ENCODE measurements at places on chromosomes 3 and 15.

- no peak for DNase-seq
Measured at GRCh38 chr3:190605385-190605784, 91.5 kb downstream of the IL1RAP start.

- no peak for DNase-seq
Measured at GRCh38 chr3:178152031-178152806, 384.0 kb upstream of the KCNMB2 start.

GRCh38 chr3:156108616-156109015 lies 11.8 kb upstream of the KCNAB1 start:
- DNase-seq, result no peak

GRCh38 chr3:184952671-184953070 lies 140.7 kb downstream of the VPS8 start:
- no peak for DNase-seq

DNA sequence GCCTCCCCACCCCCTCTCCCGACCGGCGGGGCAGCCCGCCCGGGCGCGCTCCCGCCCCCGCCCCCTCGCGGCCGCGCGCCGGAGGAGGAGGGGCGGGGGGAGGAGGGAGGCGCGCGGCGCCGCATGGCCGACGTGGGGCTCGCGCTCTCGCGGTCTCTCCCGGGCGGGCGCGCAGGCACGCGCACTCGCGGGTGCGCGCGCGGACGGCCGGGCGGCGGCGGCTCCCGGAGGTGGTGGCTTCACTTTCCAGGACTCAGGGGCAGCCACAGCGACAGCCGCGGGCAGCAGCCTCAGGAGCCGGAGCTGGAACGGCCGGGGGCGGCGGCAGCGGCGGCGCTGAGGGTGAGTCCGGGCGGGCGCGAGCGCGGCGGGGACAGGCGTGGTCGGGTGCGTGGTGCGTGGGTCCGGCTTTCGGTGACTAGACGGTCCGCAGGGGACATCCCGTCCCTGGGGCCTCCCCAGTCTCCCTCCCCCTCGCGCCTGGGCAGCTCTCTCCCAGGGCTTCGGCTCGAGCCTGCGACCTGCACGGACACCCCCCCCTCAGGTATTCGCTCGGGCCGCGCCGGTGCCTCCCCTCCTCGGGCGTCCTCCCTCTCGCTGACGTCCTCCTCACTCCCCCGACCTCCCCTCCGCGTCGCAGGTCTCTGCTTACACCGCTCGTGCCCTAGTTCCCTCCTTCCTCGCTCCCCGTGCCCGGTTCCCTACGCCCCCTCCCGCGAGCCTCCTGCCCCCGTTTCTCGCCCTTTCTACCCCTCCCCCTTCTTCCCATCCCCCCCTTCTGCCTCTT lies at the start of gene UBE2E2:
UBE2E2 (plus strand) TSS at position 407 of the 787 bp plus-strand sequence.
- DNase-seq, result peak; percentile 73

DNA sequence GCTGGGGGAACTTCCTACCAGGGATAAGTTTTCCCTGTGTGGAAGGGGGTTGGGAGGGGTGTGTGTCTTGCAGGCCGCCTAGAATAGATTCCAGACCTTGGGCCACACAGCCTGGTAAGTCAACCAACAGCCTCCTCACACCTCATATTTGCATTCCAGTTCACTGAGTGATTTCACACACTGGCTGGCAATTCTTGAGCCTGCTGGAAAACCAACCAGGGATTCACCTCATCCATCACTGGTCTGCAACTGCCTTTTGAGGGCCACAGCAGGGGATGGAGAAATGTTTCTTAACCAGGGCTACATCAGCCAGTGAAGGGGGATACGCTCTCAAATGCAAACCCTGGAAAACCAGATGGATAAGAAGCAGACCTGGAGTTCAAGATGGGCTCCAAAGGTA lies 2.0 kb downstream of the FSTL1 start:
- DNase-seq, result no peak

DNA sequence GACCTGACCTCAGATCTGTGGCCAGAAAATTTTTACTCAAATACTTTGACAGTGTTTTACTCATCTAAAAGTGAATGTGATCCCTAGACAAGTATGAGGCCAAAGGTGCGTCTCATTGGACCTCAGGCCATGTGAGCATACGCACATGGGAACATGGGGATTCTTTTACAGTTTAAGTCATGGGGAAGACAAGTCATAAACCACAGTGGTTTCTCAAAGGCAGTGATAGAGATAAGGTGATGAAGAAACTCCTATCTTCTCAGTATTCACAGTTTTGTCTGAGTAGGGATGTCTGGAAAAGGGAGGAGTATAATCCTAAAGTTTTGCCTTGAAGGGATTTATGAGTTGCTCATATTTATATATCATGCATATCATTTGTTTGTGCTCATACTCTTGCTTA lies 173.8 kb downstream of the FNDC3B start:
- no peak for DNase-seq

- DNase-seq, result no peak
Measured at GRCh38 chr15:85709250-85709649, 85.5 kb downstream of the KLHL25 start.

GRCh38 chr15:67601073-67601472 lies 58.6 kb downstream of the MAP2K5 start:
- DNase-seq, result no peak

DNA sequence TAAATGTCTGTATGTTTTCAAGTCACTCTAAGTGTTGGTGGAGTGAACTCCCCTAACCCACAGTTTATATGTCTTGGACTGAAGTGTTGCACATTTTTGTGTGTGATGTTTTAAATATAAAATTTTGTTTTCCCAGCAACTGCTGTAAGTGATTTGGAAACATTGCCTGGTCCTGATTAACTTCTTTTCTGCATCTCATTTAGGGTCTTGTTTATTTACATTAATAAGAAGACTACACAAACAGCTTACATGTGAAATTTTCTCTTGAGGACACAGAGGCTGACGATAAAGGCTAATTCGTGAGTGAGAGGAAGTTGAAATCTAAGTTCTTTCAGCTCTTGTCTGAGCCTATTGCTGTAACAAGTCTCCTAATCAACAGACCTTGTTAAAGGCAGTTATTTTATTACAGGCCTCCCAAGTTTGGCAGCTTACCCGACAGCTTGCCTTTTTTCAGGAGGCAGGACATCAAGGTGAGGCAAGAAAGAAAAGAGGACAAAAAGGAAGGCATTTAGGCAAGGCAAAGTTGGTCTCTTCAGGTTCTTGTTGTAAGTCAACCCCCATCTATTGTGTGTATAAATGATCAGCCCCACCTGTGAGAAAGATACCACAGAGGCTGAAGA lies 177.7 kb upstream of the NR2E3 start:
- DNase-seq, result no peak

- DNase-seq, result no peak
Measured at GRCh38 chr3:15778332-15778858, 19.4 kb downstream of the ANKRD28 start.

DNA sequence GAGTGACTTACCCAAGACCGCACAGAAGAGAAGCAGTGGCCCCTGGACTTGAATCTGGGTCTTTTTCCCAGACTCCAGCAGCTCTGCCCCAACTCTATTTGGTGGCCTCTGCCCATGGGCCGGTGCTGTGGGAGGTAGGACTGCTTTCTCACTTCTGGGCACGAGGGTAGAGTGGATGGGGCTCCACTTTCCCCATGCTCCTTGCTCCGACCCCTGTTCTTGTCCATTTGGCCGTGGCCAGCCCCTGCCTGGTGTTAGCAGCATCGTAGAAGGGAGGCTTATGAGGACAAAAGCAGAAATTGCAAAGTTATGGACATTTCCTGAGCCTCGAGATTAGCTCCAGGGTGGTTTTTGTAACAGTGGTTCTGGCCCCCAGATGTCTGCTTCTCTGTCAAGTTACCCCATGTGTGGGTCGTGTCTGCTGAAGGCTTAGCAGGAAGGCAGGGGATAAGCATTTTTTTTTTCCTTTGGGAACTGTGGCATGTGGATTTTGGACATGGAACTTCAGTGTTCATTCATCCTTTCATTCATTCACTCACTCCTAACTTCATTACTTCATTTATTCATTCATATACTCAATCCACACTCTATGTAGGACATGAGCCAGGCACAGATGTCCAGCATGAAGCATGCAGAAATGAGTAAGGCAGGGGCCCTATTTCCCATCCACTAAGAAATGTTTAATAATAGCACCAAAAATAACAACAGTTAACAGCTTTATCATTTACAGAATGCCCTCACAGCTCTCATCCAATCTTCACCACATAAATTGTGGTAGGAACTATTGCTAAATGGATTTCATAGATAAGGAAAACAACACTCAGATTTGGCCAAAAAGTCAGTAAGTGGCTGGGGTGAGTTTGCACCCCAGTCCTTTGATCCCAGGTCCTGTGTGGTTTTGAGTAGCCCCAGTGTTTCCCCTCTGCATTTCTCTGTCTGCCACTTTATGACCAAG lies 180.5 kb downstream of the OPA1 start:
- DNase-seq, result no peak

- DNase-seq, result no peak
Measured at GRCh38 chr15:66940368-66940767, 125.0 kb upstream of the SMAD3 start.

DNA sequence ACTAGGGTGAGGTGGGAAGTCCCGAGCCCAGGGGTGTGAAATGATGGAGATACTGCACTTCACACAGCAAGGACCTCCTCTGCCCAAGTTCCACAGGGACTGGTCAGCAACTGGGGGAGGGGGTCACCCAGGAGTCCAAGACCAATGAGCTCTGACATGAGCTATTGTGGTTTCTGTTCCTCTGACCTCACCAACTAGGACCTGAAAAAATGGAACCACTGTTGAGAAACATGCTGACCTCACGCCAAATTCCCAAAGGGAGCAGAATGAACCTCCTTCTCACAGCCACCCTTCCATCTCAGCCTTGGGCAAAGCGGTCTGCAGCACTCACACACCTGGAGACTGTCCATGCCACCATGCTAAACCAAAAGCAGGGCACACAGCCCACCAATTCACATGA lies 69.3 kb downstream of the LRIG1 start:
- DNase-seq, result no peak

GRCh38 chr3:120926146-120926545 lies 18.1 kb downstream of the STXBP5L start:
- DNase-seq, result no peak

GRCh38 chr15:74573987-74574386 lies 33.0 kb downstream of the ARID3B start:
- no peak for DNase-seq

GRCh38 chr3:105811518-105812193 lies 57.2 kb downstream of the CBLB start:
- DNase-seq, result no peak

- no peak for DNase-seq
Measured at GRCh38 chr3:51703761-51704510, 2.9 kb upstream of the GRM2 start.

DNA sequence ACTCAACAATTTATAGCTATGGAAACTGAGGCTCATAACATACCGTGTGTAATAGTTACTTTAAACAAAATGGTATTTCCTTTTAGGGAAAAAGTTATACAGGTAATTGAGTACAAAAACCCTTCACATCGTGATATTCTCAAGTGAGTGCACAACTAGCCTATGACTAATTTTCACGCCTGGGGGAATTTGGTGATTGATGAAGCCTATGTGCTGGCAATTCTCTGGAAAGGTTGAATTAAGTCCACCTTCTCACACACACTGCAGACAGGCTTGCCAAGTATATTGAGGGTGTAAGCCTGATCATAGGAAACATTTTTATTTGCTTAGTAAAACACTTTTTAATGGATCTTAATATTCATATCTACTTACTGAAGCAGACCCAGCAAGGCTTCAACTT lies 41.3 kb upstream of the ROBO2 start:
- DNase-seq, result no peak

GRCh38 chr15:73518180-73518862 lies 75.4 kb downstream of the REC114 start:
- no peak for DNase-seq

GRCh38 chr3:183324083-183324482 lies 71.0 kb downstream of the B3GNT5 start:
- peak; percentile 22 for DNase-seq

GRCh38 chr15:64740311-64741170 lies 34.8 kb downstream of the RBPMS2 start:
- DNase-seq, result no peak

GRCh38 chr15:85312486-85312885 lies 67.9 kb upstream of the AKAP13 start:
- no peak for DNase-seq

- DNase-seq, result no peak
Measured at GRCh38 chr3:23086331-23086730, 116.8 kb upstream of the UBE2E2 start.

GRCh38 chr3:194584320-194584776 lies 48.9 kb downstream of the TMEM44 start:
- no peak for DNase-seq

DNA sequence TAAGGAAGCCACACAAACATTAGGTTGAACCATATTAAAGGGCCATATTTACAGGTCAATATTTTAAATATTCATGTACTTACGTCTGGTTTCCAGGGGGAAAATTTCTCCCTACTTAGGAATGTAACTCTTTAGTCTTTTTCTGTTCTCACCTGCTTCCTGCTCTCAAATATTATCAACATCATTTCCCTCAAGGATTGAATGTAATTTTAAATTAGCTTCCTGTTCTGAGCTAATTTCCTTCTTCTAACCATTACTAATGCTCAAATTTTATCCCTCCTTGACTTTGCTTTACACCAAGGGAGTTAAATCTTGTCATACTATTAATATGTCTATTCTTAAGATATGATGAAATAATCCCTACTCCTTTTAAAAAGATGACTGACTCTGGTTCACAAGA lies 103.4 kb upstream of the UBP1 start:
- DNase-seq, result no peak

- DNase-seq, result no peak
Measured at GRCh38 chr3:127108796-127109195, 84.1 kb upstream of the PRR23E start.

DNA sequence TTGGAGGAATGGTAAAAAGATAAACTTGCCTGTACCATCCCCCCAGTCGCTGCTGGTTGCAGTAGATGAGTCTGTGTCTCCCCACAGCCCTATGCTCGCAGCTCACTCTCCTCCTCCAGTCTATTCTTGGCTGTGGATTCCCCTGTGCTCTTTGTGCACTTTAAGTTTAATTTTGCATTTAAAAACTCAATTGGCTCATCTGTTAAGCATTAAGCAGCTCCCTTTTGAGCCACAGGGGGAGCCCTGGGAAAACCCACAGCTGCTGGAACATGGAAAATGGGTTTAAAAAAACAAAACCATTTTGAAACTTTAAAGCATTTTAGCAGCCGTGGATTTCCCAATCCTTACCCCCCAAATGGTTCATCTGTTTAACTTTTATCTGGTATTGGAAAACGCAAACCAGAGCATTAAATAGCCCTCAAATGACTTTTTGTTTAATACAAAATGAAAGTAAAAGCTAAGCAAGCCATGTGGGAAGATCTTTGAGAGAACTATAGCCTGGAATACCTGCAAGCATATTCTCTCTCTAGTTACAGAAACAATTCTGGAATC lies 536.9 kb downstream of the ZIC1 start:
- DNase-seq, result no peak

GRCh38 chr3:189630767-189631372 lies 319 bp upstream of the TP63 start:
- no peak for DNase-seq

- no peak for DNase-seq
Measured at GRCh38 chr3:128532012-128532983, 39.3 kb upstream of the GATA2 start.

- DNase-seq, result no peak
Measured at GRCh38 chr15:59296181-59296617, 76.5 kb downstream of the MYO1E start.

- DNase-seq, result no peak
Measured at GRCh38 chr3:114455432-114455831, 161.6 kb downstream of the TIGIT start.

- no peak for DNase-seq
Measured at GRCh38 chr3:9721015-9721699, 10.4 kb upstream of the BRPF1 start.

- peak; percentile 22 for DNase-seq
Measured at GRCh38 chr3:157347577-157348303, 88.9 kb upstream of the PTX3 start.
